GM13977 (cell line): ENCODE measurements at places on chromosomes 3 and 15.

DNA sequence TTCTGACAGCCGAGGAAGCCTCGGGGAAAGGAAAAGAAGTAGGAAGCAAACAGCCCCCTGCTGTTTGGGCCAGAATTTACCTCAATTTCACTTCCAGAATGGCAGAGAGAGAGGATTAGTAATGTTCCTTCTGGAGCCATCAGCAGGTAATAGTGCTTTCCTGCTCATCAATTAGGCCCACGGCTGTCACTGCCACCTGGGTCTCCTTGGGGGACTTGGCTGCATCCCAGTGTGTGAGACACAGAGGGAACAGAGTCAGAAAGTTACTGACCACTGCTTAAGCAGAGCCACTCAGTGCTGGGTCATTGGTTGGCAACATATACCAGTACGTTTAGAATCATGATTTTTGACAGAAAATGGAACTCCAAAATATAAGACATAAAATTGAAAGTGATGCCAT is 397.0 kb downstream of the EPHA3 start:
- no peak for DNase-seq

GRCh38 chr3:108552267-108553159 is 36.7 kb downstream of the CIP2A start:
- DNase-seq: no peak

GRCh38 chr3:32816439-32817256 is 1.1 kb upstream of the TRIM71 start:
- peak; percentile 66 for DNase-seq

GRCh38 chr3:86733257-86733656 is 257.7 kb downstream of the VGLL3 start:
- DNase-seq: no peak
